ENCODE measurements at places on chromosomes 1 and 21. TPM values are rescaled to one million over a fixed set of nuclear protein-coding genes. Genes with fewer than 3 reads are reported as not detected.

DNA sequence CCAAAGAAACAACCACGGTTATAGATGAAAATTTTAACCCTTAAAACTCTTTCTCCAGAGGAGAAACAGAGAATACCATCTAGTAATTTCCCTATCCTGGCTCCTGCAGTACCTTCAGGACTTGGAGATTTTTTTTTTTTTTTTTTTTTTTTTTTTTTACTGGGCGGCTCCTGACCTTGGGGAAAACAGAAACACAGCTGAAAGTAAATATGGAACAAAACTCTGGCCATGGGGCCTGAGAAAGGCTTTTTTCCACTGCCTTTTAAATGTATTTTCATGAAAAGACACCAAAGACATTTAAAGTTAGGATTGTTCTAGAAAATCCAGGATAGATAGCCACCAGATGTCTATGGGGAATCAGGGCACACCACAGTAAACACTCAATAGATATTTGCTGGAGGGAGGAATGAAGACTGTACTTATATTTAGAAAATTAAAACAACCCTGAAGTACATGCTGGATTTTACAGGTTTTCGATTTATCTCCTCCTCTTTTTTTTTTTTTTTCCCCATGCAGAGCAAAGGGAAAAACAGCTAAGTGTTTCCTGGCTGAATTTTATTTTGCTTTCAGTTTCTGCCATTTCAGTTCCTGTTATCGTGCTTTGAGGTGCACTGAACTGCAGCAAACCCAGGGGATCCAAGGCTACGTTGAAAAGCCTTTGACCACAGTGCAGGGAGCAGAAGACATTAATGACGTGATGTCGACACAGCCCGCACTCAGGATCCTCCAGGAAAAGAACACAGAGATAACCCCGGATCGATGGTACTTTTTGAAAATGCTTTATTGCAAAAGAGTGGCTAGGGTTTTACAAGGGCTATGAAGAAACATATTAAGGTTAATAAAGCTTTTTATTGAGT is 35.7 kb upstream of the CNN3 start:
- no peak for DNase-seq
- H3K4me3 ChIP-seq, result no peak overlapping the region
- no peak overlapping the region for H3K27ac ChIP-seq
- no peaks in the 10 kb centered on the region for H3K36me3 ChIP-seq

GRCh38 chr1:156281693-156282478 is 739 bp downstream of the SMG5 start:
- no peak for DNase-seq
- peak overlapping the region; percentile 96 for H3K4me3 ChIP-seq
- peaks cover 32% of the 10 kb centered on the region for H3K4me1 ChIP-seq
- no peaks in the 10 kb centered on the region for H3K27me3 ChIP-seq
- H3K36me3 ChIP-seq, result peaks cover under 1% of the 10 kb centered on the region
- peak overlapping the region; percentile 94 for H3K27ac ChIP-seq

DNA sequence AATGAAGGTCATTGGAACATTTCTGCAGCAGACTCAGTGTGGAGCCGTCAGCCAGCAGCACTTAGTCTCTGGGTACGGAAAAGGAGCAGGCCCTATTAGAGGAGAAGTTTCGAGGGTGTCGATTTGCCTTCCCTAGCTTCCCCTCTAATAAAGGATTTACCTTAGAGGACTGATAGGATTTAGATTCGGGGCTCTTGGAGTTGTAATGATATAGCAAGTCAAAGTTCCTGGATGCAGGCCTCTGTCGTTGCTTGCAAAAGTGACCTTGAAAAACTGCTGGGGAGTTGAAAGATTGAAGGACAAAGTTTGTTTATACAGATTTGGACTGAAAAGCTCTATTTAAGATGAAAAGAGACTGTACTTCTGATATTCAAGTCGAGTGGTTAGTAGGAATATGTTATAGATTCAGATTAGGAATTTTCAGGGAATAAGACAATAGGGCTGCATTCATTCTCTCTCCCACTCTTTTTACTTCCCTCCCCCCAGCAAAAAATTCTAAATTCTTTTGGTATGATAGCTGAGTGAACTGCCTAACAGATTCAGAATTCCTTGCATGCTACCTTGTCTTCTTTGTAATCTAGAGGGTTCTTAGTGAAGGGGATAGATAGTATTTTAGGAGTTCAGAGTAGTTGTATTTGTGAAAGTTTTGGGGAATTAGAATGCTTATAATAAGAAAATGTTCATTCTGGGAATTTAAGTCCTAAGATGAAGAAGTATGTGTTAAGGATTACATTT is 19.2 kb downstream of the NFYC start:
- DNase-seq, result no peak
- H3K27me3 ChIP-seq, result no peaks in the 10 kb centered on the region
- peak overlapping the region; percentile 95 for H3K4me3 ChIP-seq

AGMAT gene
- total RNA-seq, result 1.2 TPM

CYP4Z1 gene
- total RNA-seq, result not detected

GRCh38 chr1:219119839-219120238 is 53.8 kb upstream of the LYPLAL1 start:
- DNase-seq, result no peak
- no peaks in the 10 kb centered on the region for H3K4me1 ChIP-seq
- no peaks in the 10 kb centered on the region for H3K27me3 ChIP-seq
- no peak overlapping the region for H3K4me3 ChIP-seq
- no peaks in the 10 kb centered on the region for H3K36me3 ChIP-seq
- no peak overlapping the region for H3K27ac ChIP-seq

TCEA3 gene
- total RNA-seq, result 1.5 TPM

TMOD4 gene
- total RNA-seq, result 2.7 TPM

DNA sequence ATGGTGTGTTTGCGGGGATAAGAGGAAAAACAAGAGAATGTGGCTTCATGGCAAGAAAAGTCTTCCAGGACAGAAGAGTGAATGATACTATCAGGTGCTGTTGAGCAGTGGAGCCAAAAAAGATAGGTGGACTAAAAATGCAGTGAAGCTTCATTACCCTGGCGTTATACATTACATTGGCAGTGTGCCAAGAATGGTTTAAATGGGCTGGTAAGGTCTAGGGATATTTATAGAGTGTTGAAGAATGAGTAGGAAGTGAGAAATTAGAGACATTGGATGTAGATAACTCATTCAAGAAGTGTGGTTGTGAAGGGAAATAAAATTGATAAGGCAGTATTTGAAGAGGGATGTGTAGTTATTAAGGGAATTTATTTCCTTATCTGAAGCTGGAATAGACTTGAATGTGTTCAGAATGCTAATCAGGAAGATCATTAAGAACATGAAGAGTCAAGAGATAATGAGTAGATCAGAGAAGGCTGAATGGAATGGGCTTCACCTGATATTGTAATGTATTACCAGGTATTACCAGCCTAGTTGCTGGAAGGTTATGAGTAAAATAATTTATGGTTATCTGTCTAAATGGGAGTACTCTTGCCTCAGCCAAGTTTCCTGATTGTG is 72.7 kb downstream of the MAST2 start:
- no peaks in the 10 kb centered on the region for H3K27me3 ChIP-seq
- H3K27ac ChIP-seq, result no peak overlapping the region
- no peak for DNase-seq
- no peak overlapping the region for H3K4me3 ChIP-seq
- H3K4me1 ChIP-seq, result peaks cover 12% of the 10 kb centered on the region

KCNK1 gene
- 0.56 TPM for total RNA-seq

GBP2 gene
- not detected for total RNA-seq

IQGAP3 gene
- 43.1 TPM for total RNA-seq

GRCh38 chr1:166675213-166675612 is 164.1 kb upstream of the POGK start:
- H3K36me3 ChIP-seq, result no peaks in the 10 kb centered on the region
- H3K27ac ChIP-seq, result no peak overlapping the region
- no peaks in the 10 kb centered on the region for H3K27me3 ChIP-seq
- H3K4me1 ChIP-seq, result no peaks in the 10 kb centered on the region
- H3K4me3 ChIP-seq, result no peak overlapping the region
- no peak for DNase-seq

GRCh38 chr1:161044535-161044907 is 1.3 kb downstream of the USF1 start:
- H3K36me3 ChIP-seq, result peaks cover 45% of the 10 kb centered on the region
- H3K27me3 ChIP-seq, result peaks cover 18% of the 10 kb centered on the region
- peak overlapping the region; percentile 90 for H3K27ac ChIP-seq
- H3K4me1 ChIP-seq, result peaks cover 27% of the 10 kb centered on the region
- DNase-seq, result no peak

S1PR1 gene
- total RNA-seq, result 20.9 TPM

- peaks cover 36% of the 10 kb centered on the region for H3K4me1 ChIP-seq
- DNase-seq, result no peak
- no peak overlapping the region for H3K27ac ChIP-seq
- no peaks in the 10 kb centered on the region for H3K36me3 ChIP-seq
These were observed 5.4 kb downstream of the KRTAP10-12 start for GRCh38 chr21:44702111-44702972.

ADAM15 gene
- 82.2 TPM for total RNA-seq

DNA sequence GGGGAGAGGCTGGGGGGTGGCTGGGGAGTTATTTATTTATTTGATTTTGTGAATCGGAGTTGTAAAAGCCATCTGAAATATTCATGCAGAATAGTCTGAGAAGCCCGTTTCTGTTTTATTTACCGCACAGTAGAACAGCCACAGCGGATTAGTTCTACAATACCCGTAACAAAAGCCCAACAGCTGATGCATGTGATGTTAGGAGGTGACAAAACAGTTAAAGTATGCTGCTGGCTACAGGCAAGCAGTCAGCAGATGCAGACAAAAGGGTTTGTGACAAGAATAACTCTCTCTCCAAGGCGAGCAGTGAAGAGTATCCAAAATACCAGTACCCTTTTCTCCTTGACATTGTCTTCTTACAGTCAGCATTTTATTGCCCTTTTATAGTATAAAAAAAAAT is 42.0 kb downstream of the PROX1 start:
- H3K36me3 ChIP-seq, result no peaks in the 10 kb centered on the region
- peaks cover 51% of the 10 kb centered on the region for H3K4me1 ChIP-seq
- peak overlapping the region; percentile 36 for H3K4me3 ChIP-seq
- H3K27me3 ChIP-seq, result no peaks in the 10 kb centered on the region
- peak overlapping the region; percentile 94 for H3K27ac ChIP-seq
- DNase-seq, result no peak

GRCh38 chr1:157162345-157162744 is 24.1 kb upstream of the ETV3 start:
- peaks cover 15% of the 10 kb centered on the region for H3K4me1 ChIP-seq
- DNase-seq, result no peak
- peaks cover 2% of the 10 kb centered on the region for H3K27me3 ChIP-seq
- H3K4me3 ChIP-seq, result no peak overlapping the region

DNA sequence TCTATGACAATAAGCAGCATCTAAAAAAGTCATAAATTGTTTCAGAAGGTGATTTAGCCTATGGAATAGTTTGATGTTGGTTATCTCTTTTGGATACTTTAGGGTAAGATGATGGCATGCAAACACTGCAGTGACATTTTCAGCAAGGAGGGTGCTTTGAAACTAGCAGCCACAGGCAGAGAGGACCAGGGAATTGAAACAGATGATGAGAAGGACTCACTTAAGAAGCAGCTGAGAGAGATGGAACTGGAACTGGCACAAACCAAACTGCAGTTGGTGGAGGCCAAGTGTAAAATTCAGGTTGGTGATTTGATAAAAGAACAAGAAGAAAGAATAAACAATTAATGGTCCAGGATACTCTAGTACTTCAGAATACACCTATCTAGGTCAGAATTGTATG is 11.2 kb upstream of the CACYBP start:
- H3K4me3 ChIP-seq, result no peak overlapping the region
- no peaks in the 10 kb centered on the region for H3K4me1 ChIP-seq
- DNase-seq, result no peak
- H3K27ac ChIP-seq, result no peak overlapping the region
- H3K27me3 ChIP-seq, result no peaks in the 10 kb centered on the region
- no peaks in the 10 kb centered on the region for H3K36me3 ChIP-seq

KDM1A gene
- 258 TPM for total RNA-seq

- peak overlapping the region; percentile 96 for H3K27ac ChIP-seq
- H3K27me3 ChIP-seq, result no peaks in the 10 kb centered on the region
- peaks cover 41% of the 10 kb centered on the region for H3K4me1 ChIP-seq
- peak; percentile 25 for DNase-seq
These were observed 948 bp downstream of the TXLNA start for GRCh38 chr1:32180186-32181060.

GRCh38 chr1:208895181-208895580 is 651.0 kb upstream of the PLXNA2 start:
- no peaks in the 10 kb centered on the region for H3K36me3 ChIP-seq
- H3K27ac ChIP-seq, result no peak overlapping the region
- H3K27me3 ChIP-seq, result no peaks in the 10 kb centered on the region
- H3K4me1 ChIP-seq, result peaks cover 6% of the 10 kb centered on the region

NLRP3 gene
- 0.07 TPM for total RNA-seq

DNA sequence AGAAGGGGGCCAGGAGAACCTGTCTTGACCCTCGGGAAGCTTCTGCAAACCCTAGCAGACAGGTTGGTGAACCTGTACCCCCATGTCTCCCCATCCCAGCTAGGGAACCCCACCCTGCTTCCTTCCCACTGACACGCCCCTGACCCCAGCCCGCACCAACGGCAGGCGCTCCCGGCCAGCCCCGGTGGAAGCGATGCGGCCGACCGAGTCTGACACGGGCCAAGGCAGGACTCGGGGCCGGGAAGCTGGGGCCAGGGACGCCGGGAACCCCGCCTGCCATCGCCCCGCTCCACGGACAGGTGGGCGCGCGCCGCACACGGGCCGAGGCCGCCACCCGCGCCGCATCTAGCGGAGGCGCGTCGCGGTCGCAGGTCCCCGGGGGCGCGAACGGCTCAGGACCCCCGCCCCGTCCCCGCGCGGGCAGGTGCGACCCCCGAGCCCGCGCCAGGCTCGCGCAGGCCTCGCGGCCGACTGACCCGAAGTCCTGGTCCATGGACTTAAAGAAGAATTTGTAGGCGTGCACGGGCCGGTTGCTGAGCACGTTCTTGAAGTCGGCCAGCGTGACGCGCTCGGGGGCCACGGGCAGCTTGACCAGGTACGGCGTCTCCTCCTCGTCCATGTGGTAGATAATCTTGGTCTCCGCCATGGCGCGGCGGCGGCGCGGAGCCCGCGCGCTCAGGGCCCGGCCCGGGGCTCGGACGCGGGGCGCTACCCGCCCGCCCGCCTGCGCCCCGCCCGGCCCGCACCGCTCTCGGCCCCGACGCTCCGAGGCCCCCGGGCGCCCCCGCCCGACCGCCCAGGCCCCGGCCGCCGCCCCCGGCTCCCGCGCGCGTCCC is 580 bp downstream of the DVL1 start:
- H3K4me1 ChIP-seq, result peaks cover 20% of the 10 kb centered on the region
- no peak overlapping the region for H3K27ac ChIP-seq
- peaks cover 18% of the 10 kb centered on the region for H3K27me3 ChIP-seq
- no peaks in the 10 kb centered on the region for H3K36me3 ChIP-seq
- no peak for DNase-seq
- peak overlapping the region; percentile 85 for H3K4me3 ChIP-seq

DNA sequence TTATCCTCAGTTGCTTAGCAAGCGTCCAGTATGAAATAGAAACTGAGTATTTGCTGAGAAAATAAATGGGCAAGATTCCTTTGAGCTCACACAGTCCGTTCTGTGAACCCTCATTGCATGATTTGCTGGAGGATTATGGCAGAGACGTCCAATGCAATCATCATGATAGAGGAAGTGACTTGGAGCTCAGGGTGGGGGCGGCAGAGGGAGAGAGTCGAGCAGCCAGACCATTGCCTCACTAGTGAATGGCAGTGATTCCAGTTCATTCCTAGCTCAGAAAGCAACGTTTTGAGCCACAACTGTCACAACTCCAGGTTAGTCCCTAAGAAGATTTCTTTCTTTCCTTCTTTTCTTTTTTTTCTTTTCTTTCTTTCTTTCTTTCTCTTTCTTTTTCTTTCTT is 27.5 kb upstream of the COL9A2 start:
- no peaks in the 10 kb centered on the region for H3K36me3 ChIP-seq
- H3K27ac ChIP-seq, result no peak overlapping the region
